ENCODE measurements at places on chromosomes 5 and 9. TPM values are rescaled to one million over a fixed set of nuclear protein-coding genes. Genes with fewer than 3 reads are reported as not detected.
A peak's percentile ranks its signal among the peaks of the same experiment; 100 is the strongest.

DNA sequence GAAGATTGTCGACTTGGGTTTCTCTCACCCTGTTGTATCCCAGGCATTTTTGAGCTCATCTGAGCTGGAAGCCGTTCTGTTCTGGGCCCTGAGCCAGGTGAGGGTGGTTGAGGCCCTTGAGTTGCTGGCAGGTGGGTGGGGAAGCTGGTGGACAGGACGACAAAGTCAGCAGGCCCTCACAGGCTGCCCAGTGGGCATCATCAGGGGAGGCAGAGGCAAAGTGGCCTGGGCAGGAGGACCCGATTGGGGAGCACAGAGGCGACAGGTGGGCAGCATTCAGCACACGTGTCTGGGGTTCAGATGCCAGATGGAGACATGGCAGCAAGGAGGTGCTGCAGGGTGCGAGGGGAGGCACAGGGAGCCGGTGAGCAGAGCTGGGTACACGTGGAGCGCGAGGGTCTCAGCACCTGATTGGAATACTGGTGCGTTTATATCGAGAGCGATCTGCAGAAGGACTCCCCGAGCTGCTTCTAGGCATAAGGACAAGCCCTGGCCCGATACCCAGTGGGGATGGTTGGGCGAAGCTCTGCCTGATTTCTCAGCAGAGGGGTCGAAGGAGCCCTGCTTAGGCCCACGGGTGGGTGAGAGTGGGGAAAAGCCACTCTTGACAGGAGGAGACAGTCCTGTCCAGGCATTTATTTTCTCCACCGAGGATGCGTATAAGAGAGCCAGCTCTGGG, 49.0 kb upstream of the SUSD3 start:
- DNase-seq = no peak

The IFNA5 gene
- total RNA-seq = not detected

The OTP gene
- total RNA-seq = not detected

DNA sequence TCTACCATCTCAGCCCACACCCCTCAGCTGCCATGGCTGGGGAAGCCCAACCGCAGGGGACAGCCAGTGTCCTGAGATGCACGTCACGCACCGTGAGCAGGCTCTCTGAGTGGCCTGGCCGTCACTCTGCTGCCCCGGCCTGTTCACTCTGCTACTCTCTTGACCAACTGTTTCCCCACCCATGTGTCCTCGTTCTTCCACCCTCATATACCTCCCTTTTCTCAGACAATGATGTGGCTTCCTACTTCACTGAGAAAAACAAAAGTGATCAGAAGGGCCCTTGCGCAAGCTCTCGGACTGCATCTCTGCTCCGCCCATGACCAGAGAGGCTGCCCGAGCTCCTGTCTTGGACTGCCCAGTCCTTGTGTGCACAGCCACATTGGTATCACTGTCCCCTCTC, 47.6 kb downstream of the OTULIN start:
- DNase-seq = no peak

DNA sequence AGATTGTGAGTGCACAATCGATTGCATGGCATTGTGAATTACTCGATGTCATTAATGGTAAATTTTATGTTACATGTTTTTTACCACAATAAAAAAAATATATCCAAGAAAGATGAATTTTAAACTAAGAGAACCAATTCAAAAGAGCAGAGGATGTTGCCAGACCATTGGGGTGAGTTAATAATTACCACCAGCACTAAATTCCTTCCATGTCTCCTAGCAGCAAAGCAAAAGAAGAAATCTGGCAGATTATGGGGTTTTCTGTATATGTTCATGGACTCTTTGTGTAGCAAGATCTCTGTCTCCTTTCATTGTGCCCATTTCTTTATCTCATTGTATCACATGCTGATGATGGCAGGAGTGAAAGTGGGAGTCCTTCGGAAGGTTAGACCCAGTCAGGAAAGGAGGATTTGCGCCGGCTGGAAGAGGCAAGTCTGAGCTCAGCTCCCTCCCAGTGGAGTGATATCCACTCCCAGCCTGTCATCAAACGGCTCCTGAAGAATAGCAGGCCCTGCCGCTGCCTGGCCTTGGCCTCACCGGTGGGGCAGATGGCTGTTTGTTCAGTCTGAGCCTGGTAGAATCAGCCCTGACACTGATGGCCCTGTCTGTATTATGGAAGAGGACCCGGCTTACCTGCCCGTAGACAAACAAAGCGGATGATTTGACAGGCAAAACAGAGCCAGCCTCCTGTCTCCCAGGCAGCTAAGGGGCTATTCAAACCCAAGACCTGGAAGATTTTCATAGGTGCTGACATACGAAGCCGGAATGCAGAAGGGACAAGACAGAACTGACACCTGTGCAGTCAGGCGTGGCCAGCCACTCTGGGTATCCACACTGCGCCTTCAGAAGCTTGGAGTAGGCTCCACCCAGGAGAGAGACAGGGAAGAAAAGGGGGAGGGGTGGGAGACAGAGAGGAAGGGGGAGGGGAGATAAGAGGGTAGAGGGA, 21.9 kb upstream of the FOXE1 start:
- DNase-seq = no peak

DNA sequence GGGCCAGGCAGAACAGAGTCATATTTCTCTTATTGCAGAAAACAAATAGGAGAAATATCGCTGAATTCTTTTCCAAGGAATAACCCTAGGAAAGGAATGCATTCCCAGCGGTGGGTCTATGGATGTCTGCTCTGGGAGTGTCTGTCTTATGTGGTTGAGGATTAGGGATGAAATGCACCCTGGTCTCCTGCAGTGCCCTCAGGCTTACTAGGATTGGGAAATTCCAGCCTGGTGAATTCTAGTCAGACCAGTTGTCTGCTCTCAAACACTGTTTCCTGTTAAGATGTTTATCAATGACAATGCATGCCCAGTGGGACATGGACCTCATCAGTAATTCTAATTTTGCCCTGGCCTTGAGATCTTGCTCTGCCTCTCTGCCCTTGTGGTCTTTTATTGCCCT, 136.1 kb upstream of the ELAVL2 start:
- no peak for DNase-seq

DNA sequence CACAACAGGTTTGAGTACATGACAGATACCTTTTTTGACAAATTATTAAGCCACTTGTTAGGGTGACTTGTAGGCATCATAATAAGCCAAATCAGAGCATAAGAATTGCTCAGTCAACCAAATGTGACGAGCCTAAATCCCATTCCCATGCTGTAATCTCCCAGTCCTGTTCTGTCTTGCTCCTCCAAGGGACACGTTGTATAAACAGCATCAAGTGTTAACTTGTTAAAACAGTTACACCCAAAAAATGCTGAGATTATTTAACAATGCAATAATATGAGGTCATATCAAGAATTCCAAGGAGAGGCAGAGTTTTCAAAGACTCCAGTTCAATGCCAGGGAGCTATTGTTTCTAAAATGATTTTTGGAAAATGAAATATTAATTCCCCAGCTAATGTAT, 76.2 kb downstream of the SH3TC2 start:
- DNase-seq = no peak

DNA sequence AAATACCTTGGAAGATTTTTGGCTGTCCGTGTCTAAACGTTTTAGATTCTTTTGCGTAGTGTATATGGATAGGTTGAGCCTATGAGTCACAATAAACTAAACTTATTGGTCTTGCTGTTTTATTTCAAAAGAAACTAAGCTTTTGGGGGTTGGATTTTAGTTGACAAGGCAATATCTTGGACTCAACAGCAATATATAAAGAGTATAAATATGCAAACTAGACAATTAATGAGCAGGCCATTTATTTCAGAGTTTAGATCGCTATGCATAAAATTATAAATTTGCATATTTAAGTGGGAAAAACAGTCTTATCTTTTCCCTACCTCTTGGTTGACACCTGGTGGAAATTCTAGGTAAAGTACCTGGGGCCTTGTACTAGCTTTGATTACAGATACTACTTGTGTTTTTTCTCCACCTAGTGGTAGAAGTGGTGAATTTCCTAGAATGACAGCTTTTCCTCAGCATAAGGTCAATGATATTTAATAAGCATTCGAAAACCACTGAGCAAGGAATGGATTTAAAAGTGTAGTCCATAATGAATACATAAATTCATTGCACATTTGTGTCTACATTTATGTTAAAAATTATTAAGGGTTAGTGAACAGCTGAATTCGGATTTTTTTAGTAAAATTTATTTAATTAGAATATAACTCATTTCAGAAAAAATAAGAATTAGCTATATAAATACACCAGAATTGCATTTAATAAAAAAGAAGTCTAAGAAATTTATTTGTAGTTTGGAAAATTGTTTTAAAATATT, 1.7 kb upstream of the ARRDC3 start:
- peak; percentile 87 for DNase-seq

GRCh38 chr9:113600871-113601614, 137.5 kb downstream of the RGS3 start:
- DNase-seq = no peak

The ZNF367 gene
- 22.0 TPM for total RNA-seq

The TRIP13 gene
- total RNA-seq = 8.7 TPM

- no peak for DNase-seq
These were observed 393.0 kb downstream of the MED10 start for GRCh38 chr5:5985332-5985731.

DNA sequence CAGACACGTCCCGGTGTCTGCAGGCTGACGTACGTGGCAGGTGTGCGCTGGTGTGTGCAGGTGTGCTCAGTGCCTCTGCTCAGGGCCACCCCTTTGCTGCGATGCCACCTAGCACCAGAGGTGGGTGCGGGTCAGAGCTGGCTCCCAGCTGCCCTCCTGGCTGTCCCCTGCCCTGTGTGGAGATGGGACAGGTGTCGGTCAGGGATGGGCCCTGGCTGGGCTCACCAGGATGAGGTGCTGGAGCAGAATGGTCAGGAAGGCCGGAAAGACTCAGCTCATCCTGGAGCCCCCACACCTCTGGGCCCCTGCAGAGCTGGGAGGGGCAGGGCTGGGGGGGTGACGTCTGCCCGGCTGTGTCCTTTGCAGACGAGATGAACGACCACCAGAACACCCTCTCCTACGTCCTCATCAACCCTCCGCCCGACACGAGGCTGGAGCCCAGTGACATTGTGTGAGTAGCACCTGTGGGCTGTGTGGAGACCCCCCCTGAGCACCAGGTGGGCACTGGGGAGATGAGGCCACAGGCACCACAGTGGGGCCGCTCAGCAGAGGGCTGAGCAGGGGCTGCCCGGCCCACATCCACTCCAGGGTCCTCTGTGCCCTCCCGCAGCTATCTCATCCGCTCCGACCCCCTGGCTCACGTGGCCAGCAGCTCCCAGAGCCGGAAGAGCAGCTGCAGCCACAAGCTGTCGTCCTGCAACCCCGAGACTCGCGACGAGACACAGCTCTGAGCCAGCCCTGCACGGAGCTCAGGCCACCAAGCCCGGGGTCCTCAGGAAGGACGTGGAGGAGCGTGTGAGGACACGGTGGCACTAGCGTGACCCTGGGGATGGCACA, 89.7 kb downstream of the KCNT1 start:
- DNase-seq = no peak

DNA sequence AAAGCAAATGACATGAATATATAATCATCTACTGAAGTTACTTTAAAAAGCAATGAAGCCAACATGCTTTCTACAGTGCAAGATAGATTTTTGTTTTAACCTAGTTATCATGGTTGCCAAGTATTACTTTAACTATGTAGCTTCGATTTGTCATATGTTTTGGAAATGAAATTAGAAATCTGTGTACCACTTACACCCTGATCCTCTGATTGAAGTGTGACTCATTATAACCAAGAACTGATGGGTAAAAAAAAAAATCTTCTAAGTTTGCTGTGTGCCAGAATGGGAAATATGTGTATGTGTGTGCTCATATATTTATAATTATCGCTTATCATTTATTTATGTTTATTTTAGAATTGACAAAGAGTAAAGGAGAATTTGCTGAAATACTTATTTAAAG, 9.1 kb upstream of the CDC42SE2 start:
- no peak for DNase-seq

The PCDHA1 gene
- 0.21 TPM for total RNA-seq

DNA sequence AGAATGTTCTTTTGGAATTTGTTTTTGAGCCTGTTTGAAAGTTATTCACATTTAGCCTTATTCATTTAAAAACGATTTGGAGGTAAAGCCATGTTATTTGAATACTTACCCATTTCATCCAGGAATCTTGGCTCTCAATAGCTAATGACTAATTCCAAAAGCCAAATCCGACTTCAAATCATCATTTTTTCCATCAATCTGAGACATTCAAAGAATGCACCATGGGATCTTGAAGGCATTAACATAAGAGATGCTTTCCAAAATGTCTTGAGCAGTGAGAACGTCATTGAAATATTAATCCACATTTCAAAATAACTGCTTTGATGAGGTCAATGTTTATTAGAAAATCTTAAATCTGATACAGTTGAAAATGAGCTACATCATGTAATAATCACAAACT, 617.0 kb upstream of the RORB start:
- DNase-seq = no peak
